Stimulated activated naive B cell treated with anti-CD40 and anti-IgM and Interleukin-4, amounts not matched to agents 10 μg/mL and 1 μg/mL and 100 μg/mL, for 72 hours (primary cell): ENCODE measurements at places on chromosomes 2 and 18.

DNA sequence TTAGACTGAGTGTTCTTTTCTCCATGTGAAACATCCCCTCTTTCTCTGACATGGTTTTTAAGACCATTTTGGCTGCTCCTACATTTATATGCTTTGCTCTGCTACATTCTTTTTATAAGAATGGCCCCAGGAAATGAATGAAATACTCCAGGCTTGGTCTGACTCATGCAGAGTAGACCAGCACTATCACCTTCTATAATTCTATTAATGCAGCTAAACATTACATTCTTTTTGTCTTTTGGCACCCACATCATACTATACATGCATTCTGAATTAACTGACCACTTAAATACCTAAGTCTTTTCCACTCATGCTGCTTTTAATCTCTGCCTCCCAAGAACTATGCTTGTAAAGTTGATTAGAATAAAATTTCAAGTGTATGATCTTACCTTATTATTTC lies 94.1 kb downstream of the AAK1 start:
- no peak for DNase-seq

GRCh38 chr2:205731583-205731981 lies 49.3 kb downstream of the NRP2 start:
- DNase-seq = no peak

- no peak for DNase-seq
Observed at GRCh38 chr2:198966269-198966668, 491.5 kb downstream of the SATB2 start.

DNA sequence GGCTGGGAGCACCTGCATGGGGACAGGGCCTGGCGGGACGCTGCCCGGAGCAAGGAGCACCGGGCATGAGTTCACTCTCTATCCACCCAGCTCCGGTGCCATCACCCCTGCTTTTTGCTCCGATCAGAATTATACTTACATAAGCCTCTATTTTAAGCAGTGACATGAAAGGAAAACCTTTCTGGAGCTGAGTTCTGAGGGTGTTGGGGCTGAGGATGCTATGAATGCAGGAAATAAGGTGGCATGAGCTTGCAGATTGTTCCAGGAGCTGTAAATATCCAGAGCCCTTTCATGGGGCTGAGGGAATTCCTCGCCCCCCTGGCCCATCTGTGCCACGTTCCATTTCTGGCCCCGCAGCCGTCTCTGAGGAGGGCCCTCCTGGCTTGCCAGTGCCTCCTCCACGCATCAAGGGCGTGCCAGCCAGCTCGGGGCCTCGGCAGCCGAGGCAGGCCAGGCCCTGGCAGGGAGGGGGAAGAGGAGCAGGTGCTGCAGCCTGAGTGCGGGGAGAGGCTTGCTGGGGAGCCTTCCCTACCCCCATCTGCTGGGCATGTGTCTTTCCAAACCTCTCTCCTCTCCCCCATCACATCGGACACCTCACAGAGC lies 91.7 kb upstream of the MCFD2 start:
- no peak for DNase-seq

GRCh38 chr18:50315100-50315871 lies 27.8 kb upstream of the CXXC1 start:
- DNase-seq = no peak

- no peak for DNase-seq
Observed at GRCh38 chr2:234771176-234771575, 180.6 kb upstream of the SH3BP4 start.

DNA sequence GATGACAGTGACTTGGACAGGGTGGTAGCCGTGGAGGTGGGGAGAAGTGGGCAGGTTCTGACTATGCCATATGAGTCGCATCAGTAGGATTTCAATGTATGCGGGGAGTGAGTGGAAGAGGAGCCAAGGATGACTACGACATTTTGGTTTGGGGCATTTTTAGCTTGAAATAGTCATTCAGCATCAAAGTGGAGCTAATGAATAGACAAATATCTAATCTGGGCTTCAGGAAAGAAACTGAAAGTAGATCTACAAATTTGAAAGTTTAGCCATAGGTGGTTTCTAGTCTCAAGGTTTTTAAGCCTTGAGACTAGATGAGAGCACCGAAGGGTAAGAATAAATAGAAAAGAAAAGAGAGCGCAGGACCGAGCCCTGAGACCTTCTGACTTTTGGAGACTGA lies 58.3 kb downstream of the FEZ2 start:
- no peak for DNase-seq

DNA sequence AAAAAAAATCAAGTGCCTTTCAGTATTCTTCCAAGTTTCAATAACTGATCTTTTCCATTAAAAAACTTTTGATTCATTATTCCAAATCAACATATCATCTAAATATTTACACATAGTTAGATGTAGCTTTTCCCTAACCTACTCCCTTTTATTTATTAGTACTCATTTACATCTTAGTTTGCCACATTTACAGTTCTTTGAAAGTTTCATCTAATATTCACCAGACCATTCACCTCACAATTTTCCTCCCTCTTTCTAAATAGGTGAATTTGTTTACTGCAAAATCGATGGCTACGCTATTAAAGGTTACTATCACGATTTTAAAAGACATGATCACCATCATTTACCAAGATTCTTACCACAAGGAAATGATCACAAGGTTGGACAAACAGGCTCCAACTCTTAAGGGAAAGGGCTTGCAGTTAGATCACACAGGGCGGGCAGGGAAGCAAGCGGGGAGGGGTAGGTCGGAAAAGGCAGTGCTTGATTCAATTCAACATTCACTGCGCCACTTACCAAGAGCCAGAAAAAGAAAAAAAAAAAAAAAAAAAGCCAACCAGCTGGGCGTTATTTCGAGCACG lies 654 bp upstream of the MARCHF7 start:
- no peak for DNase-seq

DNA sequence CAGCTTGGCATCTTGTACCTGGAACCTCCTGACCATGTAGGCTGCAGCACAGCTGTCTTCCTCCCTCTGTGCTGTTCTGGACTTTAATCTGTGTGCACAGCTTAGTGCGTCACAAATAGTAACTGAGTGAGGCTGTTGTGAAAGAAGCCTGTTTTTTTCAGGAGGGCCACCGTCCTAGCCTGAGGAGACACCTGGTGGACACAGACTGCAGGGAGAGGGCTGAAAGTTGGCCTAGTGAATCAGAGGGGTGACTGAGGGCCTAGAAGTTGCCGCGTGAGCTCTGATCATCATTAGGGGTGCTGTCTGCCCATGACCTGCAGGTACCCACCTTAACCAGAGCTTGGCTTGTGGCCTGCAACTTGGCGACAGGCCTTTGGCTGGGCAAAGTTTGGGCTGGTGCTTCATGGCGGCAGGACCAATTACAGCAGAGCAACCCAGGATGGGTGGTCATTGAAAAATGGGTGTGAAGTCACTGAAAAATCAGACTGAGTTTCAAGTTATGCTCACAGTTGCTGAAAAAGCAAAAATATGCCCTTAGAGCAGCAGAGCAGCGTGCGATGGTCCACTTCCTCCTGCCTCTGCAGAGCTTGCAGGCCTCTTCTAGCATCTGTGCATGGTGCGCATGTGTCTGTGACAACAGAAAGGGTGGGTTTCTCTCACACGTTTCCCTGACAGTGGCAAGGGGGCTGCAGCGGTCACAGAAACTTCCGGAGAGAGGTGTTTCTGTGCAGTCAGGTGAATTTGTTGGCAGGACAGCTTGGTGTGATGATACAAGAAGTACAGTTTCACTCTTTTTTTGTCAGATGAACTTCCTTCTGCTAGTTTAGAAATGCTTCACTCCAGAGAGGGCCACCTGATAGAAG lies 9.6 kb downstream of the GDF7 start:
- peak; percentile 59 for DNase-seq

- peak; percentile 26 for DNase-seq
Observed at GRCh38 chr2:105864262-105864661, 119.5 kb downstream of the NCK2 start.

GRCh38 chr2:39008665-39009064 lies 112.2 kb downstream of the SOS1 start:
- no peak for DNase-seq

GRCh38 chr18:55354795-55355194 lies 233.2 kb downstream of the TCF4 start:
- DNase-seq = no peak

- DNase-seq = no peak
Observed at GRCh38 chr2:45069684-45070083, 60.4 kb upstream of the SIX2 start.

- no peak for DNase-seq
Observed at GRCh38 chr18:55149994-55150393, 190.7 kb upstream of the CCDC68 start.

GRCh38 chr18:46155641-46156051 lies 51.5 kb downstream of the HAUS1 start:
- no peak for DNase-seq

GRCh38 chr18:58887613-58887963 lies 22.9 kb downstream of the ZNF532 start:
- peak; percentile 54 for DNase-seq

GRCh38 chr18:56210520-56210919 lies 427.9 kb downstream of the TXNL1 start:
- DNase-seq = no peak

- no peak for DNase-seq
Observed at GRCh38 chr2:206728277-206729199, 10.3 kb upstream of the DYTN start.

GRCh38 chr2:98346311-98347236 lies at the start of gene CNGA3:
TSS of gene CNGA3 (plus strand) at chr2:98346456. CDS start at chr2:98369976, 23,520 bp downstream.
- no peak for DNase-seq

DNA sequence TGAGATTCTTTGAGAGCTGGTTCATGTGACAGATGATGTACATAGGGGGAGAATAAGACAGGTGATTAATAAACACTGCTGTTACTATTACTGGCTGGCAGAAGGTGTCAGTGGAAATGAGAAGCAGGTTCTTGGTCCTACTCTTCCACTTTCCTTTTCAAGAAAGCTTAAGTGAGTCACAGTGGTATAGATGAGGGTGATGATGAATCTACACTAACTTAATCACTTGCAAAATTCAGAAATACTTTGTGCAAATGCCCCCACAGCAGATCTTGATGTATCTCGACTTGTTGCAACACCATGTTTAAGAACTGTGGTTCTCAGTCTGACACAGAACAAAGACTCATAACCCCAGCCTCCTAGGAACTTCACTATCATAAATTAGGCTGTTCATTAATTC lies 35.9 kb upstream of the MGAT5 start:
- no peak for DNase-seq

DNA sequence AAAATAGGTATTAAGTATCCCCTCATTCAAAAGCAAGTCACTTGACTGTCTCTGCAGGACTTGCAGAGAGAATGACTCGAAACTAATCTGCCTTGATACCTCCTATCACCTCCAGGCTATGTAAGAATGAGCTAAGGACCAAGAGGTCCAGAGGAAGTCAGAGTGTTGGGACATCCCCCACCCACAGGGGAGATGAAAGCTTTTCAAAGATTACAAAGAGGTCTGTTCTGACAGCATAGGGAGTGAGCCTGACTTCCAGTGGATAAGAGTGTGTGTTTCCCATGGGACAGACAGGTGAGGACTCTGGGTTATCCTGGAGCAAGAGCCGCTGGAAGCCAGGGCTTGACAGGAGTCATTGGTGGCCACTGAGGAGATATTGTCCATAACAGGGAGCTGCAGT lies 85.0 kb upstream of the TACR1 start:
- DNase-seq = peak; percentile 5

DNA sequence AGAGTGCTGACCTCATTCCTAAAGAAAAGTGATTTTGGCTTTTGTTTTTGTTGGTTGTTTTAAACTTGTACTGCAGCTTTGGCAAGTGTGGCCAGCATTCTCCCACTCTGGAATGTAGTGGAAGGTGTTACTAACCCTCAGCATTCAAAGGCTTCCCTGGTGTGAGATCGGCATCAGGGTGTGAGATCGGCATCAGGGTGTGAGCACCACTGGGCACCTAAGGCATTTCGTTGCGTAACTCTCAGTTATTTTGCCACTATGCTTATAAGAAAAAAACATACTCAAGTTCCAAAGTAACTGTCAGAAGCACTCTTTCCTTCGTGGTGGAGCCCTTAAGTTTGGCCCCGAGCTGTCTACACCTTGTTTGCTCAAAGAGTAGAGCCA lies 1.7 kb downstream of the CYBRD1 start:
- no peak for DNase-seq

DNA sequence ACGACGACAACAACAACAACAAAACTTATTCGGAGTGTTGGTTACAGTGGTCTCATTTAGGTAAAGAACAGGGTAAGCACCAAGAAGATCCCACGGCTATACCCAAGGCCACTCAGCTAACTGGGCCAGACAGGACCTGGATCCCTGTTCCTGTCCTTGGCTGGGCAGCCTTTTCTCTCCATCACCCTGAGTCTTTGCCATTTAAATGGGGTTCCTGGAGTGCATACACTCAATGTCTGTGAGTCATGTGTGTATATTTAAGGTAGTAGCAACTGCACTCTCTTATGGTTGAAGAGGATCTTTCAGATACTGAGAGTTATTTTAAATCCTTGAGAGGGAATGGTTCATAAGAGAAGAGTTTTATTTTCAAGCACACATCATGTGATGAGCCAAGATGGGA lies 35.3 kb downstream of the ADCYAP1 start:
- DNase-seq = no peak

DNA sequence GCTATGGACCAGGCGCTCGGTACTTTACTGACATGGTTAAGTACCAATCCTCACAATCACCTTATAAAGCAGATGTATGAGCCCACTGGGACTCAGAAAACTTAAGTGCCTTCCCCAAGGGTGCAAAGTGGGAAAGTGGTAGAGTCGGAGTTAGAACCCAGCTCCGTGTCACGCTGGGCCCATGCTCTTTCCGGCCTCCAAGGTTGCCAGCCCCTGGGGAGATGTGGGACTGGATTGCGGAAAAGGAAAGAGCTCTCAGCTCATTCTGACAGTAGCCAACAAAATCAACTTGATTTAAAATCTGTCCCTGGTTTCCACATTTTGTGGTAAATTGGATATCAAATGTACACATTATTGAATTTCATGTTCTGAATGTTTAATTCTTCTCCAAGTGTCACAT lies 403.8 kb downstream of the DCDC2C start:
- no peak for DNase-seq

DNA sequence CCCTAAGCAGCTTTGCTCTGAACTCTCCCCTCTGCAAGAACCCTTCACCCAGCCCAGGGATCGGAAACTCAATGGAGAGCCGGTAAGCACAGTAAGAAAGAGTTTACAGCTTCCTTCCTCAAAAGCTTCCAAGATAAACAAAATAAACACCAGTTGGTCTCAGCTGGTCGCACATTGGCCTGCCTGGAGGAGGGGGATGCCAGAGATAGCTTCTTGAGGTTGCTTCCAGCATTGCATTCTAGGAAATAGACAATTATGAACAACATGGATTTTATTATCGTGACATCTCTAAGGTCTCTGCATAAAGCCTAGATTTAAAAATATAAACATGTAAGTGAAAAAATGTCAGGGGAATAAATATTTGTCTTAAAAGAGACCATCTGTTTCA lies 141.5 kb upstream of the PKDCC start:
- DNase-seq = no peak

DNA sequence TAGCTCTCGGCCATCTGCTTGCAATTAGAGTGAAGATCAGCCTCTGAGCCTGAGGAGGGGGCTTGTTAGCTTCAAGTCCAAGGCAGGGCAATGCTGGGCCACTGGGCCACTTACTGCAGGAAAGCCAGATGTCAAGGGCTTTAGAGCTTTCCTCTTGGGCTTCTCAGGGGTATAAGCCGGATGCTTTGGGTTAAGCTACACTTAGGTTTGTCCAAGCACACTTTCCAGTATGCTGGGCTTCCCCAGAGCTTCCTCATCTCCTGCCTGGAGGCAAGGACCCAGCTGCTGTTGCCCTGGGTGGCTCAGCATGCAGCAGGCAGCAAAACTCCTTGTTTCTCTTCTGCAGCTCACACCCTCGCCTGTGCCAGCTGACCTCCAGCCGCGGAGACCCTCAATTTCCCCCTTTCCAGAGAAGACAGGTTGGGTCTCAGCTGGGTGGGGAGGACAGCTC lies 29.0 kb upstream of the ATOH8 start:
- DNase-seq = no peak

- no peak for DNase-seq
Observed at GRCh38 chr2:45595721-45596435, 15.2 kb downstream of the SRBD1 start.

GRCh38 chr2:70789304-70790135 lies 923 bp downstream of the FIGLA start:
- DNase-seq = peak; percentile 60
